M059J (cell line): ENCODE measurements at places on chromosomes 7 and 10.
A peak's percentile ranks its signal among the peaks of the same experiment; 100 is the strongest.

- DNase-seq = no peak
These were observed 256.9 kb upstream of the MBL2 start for GRCh38 chr10:53029449-53029848.

DNA sequence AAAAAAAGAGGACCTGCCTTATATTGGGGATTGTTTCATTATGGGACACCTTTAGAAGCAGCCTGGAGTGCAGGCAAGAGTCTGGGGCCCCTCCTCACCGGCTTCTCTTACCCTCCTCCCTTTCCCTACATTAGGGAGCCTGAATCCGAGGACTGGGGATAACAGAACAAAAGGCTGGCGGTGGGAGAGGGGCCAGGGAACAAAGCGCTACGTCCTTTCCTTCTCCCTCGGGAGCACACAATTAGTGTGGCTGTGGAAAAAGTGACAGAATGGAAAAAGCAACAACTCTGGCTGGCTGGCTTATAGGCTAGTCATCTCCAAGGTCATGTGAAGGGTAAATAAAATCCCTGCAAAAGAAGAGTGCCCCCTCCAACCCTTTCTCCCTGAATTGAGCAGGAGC lies 74.7 kb downstream of the LSM5 start:
- DNase-seq = no peak

GRCh38 chr7:111803015-111803758 lies 240.9 kb upstream of the IMMP2L start:
- DNase-seq = peak; percentile 67

DNA sequence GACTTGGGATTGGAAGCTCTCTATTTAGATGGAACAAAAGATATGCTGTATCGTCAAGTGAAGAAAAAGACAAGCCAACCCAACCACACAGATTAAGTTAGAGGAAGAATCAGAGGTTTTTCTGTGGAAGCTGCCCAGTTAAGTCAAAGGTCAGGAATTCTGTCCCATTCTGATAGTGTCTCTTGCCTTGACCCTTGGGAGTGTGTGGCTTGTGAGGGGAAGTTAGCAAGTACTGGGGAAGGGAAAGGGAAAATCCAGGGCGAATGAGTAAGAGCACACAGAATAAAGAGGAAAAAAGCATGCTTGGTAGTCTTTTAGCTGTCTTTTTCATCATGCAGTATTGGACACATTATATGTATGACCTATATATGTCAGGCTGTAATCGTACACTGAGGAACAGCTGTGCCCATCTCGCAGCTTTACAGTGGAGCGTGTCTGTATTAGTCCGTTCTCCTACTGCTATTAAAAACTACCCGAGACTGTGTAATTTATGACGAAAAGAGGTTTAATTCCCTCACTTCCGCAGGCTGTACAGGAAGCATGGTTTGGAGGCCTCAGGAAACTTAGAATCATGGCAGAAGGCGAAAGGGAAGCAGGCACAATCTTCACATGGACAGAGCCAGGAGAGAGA lies 197.2 kb downstream of the GALNT17 start:
- no peak for DNase-seq

DNA sequence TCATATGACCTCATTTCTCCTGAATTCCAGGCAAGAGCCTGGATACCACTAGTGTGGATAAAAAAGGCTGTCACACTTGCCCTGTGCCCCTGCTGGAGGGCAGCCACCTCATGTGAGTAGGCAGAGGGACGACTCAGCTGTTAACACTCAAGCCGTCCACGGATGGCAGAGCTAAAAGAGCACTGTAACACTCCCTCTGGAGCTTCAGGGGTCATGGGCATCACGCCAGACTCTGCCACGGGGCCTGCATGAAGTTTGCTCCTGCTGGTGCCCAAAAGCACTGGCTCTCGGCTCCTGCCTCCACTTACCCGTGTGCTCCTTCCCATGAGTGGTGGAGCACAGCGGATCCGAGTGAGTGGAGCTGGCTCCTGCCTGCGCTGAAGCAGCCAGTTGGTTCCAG lies 919.8 kb upstream of the C7orf33 start:
- no peak for DNase-seq

- DNase-seq = peak; percentile 65
These were observed 540.2 kb downstream of the LRMDA start for GRCh38 chr10:75971402-75972211.

GRCh38 chr10:13521026-13521425 lies 7.8 kb downstream of the BEND7 start:
- DNase-seq = no peak

- DNase-seq = no peak
These were observed 492.5 kb downstream of the ETV1 start for GRCh38 chr7:13496976-13497375.

GRCh38 chr10:123994417-123995081 lies 98.8 kb downstream of the CHST15 start:
- DNase-seq = peak; percentile 90

- DNase-seq = no peak
These were observed 15.3 kb upstream of the UTF1 start for GRCh38 chr10:133214468-133215410.

- DNase-seq = no peak
These were observed 79.4 kb upstream of the LRRN3 start for GRCh38 chr7:111011520-111011919.

GRCh38 chr10:123897146-123897545 lies 5.5 kb upstream of the CPXM2 start:
- no peak for DNase-seq

- DNase-seq = no peak
These were observed 8.0 kb downstream of the EPHB6 start for GRCh38 chr7:142862786-142863400.

DNA sequence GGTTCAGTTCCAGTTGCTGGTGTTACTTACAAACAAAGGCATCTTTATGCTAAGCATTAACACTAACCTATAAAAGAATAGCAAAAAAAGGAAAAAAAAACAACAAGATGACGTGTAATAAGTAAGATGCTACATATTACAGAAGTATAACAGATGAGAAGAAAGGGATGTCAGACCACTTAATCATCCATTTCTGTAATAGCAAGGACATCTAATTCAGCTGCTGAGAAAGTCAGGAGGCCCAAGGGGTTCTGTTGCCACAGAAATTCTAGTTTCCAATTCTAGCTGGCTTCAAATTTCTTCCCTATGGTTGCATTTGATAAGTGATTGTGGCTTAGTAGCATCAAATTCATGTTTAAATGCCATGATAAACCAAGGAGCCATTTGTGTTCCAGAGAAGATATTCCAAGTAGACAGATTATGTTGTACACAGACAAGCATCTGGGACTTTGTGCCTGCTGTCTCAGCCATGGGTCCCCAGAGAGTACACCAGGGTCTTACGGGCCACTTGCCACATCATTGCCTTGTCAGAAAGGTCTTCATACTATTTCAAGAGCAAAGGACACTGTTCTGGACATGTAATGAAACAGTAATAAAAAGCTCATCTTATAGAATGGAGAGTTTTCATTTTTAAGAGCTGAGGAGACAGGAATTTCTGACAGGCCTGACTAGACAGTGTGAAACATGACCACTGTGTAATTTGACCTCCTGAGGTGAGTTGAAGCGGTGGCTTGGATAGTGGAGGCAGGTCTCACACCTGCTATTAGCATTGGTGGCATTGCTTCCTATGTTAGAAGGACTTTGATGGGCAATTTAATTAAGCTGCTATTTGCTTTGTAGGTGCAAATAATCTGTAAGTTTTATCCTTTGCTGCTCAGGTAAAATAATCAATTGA lies 4.2 kb upstream of the ASB4 start:
- DNase-seq = no peak

DNA sequence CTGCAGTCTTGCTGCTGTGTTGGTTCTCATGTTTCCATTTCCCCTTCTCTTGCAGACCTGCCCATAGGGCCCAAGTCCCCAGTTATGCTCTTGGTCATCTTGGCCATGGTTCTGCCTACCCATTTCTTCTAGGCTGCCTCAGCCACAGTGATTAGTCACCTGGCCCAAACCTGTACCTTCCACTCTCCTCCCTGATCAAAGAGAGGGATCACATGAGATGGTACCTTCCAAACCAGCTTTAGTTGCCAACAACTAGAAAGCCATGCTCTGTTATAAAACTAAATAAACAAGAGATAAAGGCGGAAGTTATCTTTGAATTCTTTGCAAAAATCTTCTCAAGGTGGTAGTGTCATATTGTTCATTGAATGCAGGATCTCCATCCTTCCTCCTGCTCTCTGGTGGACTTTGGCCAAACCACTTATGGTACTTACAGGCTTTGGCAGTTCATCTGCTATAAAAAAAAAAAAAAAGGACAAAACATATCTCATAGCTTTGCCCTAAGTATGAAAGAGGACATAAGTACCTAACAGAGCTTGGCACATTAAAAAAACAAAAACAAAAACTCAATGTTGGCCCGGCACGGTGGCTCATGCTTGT lies 25.8 kb downstream of the TACC2 start:
- DNase-seq = no peak

GRCh38 chr10:73357166-73357565 lies 1.5 kb downstream of the CFAP70 start:
- DNase-seq = no peak

DNA sequence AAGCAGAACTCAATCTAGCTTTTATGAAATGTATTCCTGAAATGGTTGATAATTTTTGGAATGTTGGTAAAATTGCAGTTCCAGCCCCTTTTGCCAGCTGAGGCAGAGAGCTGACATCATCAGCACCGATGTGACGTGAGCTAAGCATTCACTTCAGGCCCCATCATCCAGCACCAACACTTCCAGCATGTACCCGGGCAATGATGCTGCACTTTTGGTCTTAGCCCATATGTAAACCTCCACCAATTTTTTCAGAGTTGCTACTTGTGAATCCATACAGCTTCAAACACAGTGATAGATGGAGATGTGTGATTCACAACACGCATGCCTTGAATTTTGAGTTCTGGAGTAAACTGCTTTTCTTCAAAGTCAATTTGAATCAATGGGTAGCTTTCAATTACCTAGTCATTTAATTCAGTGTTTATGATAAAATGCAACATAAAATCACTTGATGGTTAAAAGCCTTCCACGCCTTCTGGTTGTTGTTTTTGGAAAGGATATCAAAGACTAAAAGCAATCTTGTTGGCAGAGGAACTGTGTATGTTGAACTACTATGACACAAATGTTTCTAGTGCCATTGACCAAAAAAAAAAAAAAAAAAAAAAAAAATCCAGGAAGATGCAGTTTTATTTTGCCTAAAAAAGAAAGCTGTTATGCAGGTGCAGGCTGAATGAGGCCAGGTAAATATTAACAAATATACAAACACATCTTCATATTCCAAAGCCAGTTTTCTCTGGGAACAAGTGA lies 73.9 kb downstream of the NRP1 start:
- no peak for DNase-seq
